ENCODE measurements at places on chromosomes 6 and 20. TPM values are rescaled to one million over a fixed set of nuclear protein-coding genes. Genes with fewer than 3 reads are reported as not detected.
A peak's percentile ranks its signal among the peaks of the same experiment; 100 is the strongest.

DNA sequence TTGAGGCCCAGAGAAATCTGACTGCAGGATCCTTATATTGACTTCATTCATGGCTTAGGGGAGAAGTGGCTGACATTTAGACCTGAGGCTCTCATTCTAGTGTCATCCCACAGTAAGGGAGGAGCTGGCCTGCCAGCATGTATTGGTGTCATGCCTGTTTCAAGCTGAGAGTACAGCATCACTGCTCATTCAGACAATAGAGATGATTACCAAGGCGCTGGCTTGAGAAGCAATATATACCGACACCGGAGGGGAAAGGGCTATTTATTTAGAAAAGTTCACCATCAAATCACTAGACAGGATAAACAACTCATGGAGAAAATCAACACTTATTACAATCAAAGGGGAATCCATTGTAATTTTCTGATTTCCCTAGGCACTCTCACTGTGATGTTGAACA, 84.4 kb upstream of the HDAC2 start:
- no peak for DNase-seq

GRCh38 chr20:19830211-19830785, 72.2 kb downstream of the RIN2 start:
- DNase-seq, result no peak

DNA sequence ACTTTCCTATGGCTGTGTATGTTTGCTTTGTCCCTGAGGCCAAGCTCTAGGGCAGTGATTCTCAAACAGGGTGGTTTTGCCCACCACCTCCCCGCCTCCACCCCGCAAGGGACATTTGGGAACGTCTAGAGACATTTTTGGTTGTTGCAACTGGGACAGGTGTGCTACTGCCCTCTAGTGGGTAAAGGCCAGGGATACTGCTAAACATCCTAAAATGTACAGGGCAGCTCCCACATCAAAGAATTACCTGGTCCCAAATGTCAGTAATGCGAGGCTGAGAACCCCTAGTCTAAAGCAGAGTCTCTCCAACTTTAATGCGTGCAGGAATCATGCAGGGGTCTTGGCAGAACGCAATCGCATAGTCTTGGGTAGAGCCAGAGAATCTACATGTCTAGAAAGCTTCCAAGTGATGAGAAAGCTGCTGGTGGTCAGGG, 5.1 kb downstream of the KCNS1 start:
- peak; percentile 31 for DNase-seq

GRCh38 chr6:159305159-159305558, 136.0 kb downstream of the FNDC1 start:
- DNase-seq, result no peak

DNA sequence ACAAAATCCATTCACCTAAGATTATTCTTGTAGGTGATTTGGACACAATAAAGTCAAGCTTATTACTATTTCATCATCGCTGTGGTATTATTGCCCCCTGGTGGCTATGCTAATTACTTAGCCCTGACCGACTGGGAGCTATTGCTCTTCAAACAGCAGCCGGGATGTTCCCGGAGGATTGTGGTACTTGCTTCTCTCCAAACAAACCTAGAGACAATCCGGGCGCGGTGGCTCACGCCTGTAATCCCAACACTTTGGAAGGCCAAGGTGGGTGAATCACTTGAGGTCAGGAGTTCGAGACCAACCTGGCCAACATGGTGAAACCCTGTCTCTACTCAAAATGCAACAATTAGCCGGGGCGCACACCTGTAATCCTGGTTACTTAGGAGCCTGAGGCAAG, 15.4 kb upstream of the STMND1 start:
- peak; percentile 31 for DNase-seq

- DNase-seq, result no peak
These were observed 7.9 kb downstream of the SDC4 start for GRCh38 chr20:45340236-45340847.

GRCh38 chr6:142913036-142913510, 31.9 kb downstream of the HIVEP2 start:
- DNase-seq, result no peak

DNA sequence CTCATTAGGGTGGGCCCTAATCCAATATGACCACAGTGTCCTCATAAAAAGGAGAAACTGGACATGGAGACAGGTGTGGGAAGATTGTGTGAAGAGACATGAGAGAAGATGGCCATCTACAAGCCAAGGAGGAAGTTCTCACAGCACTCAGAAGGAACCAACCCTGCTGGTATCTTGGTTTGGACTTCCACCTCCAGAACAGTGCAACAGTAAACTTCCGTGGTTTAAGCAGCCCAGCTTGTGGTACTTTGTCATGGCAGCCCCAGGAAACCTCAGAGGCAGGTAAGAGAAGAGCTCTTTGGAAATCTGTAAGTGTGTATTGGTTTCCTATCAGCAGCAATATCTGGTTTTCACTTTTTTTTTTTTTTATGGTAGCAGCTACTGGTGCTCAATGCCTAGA, 16.5 kb upstream of the CNKSR3 start:
- DNase-seq, result no peak

DNA sequence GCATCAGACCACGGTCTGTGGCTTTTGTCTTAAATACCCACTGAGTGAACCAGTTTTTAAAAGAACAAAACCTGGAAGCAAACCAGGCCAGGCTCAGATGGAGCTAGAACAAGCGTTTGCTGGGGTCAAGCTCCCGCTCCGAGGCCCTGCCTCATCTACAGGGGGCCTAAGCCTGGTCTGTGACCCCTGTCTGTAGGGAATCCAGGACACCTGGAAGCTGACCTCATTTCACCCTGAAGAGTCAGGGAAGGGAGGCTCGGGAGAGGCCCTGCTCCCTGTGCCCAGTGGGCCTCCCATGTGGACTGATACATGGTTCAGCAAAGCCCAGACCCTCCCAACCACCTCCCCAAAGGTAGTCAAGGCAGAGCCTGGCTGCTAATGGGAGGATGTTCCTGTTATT, 26.8 kb upstream of the DLGAP4 start:
- DNase-seq, result no peak

- no peak for DNase-seq
These were observed 73.8 kb downstream of the EDN3 start for GRCh38 chr20:59374261-59374660.

- DNase-seq, result peak; percentile 72
These were observed 3.9 kb downstream of the SDC4 start for GRCh38 chr20:45344168-45344860.

- DNase-seq, result no peak
These were observed 18.7 kb downstream of the FAM50B start for GRCh38 chr6:3867641-3868502.

- peak; percentile 80 for DNase-seq
These were observed 287.6 kb downstream of the ESR1 start for GRCh38 chr6:152094992-152095592.

GRCh38 chr20:35363190-35363589, 48.6 kb downstream of the UQCC1 start:
- DNase-seq, result no peak

GRCh38 chr6:110430236-110430635, 14.9 kb upstream of the DDO start:
- no peak for DNase-seq

- no peak for DNase-seq
These were observed 191.5 kb upstream of the BMP2 start for GRCh38 chr20:6575912-6576401.

DNA sequence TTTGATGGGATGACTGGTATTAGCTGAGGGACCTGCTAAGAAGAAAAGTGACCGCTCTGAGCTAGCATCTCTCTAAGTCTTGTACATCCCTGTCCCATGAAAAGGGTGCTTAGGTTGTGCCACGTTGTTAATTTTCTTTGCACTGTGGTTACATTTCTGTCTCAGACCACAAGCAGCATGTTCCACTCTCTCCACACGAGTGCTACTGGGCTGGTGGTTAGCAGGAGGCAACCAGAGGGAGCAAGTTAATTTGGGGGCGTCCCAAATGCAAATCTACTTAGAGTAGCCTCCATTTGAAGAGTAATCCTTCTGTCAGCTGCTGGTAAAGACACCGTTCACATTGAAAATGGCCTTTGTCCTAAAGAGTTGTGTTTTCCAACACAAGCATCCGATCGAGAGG, 3.4 kb upstream of the SCML4 start:
- no peak for DNase-seq

- peak; percentile 16 for DNase-seq
These were observed 1407.6 kb downstream of the EPHA7 start for GRCh38 chr6:92011681-92012245.

DNA sequence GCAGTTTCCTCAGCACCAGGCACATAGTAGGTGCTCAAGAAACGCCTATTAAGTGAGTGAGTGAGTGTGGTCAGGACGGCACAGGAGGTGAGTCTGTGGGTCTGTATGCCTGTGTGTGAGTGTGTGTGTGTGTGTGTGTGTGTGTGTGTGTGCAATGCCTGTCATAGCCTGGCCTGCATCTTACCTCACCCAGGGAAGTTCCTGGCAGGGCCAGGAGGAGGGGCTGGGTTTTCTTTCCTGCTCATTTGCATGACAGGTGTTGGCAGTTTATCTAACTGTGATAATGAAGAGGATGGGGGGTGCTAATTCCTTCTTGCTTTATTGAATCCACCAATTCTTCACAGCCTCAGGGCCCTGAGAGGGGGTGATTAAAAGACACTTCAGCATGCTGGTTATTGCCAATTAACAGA, 146.7 kb upstream of the MLN start:
- no peak for DNase-seq

- no peak for DNase-seq
These were observed 77.3 kb downstream of the KIZ start for GRCh38 chr20:21203088-21203656.

DNA sequence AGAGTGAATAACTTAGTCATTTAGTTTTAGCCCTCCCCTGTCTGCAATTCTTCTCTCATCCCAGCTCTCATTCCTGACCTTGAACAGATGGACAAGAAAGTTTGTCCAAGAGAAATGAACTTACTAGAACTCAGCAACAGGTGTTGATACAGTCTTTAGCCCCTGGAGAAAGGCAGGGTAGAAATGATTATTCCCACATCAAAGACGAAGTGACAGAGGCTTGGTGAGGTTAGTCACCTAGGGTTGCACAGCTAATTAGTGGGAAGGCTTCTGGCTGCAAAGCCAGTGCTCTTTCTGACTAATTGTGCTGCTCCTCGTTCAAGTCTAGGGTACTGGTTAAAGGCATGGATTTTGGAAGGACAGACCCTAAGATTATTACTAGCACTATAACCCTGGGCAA, 4.5 kb downstream of the ZDHHC14 start:
- DNase-seq, result no peak

- no peak for DNase-seq
These were observed 60.3 kb downstream of the RSPO3 start for GRCh38 chr6:127178746-127179145.

DNA sequence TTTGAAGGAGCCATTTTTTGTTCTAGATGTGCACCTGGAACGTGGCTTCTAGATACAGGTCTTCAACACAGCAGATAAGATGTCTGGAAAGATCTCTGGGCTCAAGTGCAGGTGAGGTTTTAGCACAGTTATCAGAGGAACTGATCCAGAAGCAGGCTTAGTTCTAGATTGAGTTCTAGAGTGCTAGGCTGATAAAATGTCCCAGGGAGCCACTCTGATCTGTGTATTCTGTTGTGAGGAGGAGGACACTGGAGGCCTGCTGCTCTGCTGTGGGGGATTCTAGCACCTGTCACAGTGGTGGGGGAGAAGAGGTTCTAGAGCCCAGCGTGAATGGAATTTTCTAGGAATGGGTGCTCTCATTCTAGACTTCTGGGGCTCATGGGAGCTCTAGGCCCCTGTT, 12.0 kb upstream of the CCM2L start:
- DNase-seq, result no peak

DNA sequence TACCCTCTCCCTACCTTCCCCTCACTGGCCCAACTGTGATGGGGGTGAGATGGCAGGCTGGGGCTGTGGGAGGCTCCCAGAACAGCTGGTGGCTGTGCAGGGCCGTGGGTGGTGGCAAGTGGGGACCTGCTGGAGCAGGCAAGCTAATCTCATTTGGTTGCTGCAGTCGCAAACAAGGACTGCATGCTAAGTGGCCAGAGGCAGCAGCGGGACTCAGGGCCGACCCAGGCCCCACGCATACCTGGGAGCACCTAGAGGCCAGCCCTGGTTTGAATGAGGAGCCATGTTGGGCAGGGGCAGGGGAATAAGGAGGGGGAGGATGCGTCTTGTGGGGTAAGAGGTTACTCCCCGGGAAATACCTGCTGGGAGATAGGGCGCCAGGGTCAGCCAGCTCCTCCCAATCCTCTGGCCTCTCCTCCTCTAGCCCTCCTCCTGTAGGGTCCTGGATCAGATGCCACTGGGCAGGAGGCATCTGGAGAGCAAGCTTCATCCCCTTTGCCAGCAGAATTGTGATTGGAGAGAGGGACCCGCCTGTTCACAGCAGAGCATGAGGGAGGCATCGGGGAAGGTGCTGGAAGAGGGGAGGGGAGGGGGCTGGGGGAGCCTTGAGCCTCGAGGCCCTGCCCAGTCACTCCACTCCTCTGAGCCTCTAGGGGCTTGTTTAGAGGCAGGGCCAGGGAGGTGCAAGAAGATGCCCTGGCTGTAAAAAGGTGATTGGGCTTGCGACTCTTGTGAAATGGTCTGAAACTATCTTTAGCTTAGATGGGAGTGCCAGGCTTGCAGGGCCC, 24.3 kb upstream of the CDH22 start:
- DNase-seq, result no peak

Gene SCUBE3
- 0.71 TPM for total RNA-seq

Gene SLC22A3
- 1.1 TPM for total RNA-seq

Gene BPIFB4
- total RNA-seq, result 0.62 TPM

Gene RNF144B
- total RNA-seq, result 16.2 TPM

Gene FBXO5
- 3.5 TPM for total RNA-seq

Gene ADGRF5
- total RNA-seq, result 42.7 TPM

Gene SEC63
- total RNA-seq, result 100 TPM

Gene CFAP61
- total RNA-seq, result 0.74 TPM

Gene EIF6
- total RNA-seq, result 41.3 TPM

Gene PBOV1
- not detected for total RNA-seq

Data from right cardiac atrium (tissue), 5 donors.